ENCODE measurements at places on chromosomes 7 and 10. TPM values are rescaled to one million over a fixed set of nuclear protein-coding genes. Genes with fewer than 3 reads are reported as not detected.

DNA sequence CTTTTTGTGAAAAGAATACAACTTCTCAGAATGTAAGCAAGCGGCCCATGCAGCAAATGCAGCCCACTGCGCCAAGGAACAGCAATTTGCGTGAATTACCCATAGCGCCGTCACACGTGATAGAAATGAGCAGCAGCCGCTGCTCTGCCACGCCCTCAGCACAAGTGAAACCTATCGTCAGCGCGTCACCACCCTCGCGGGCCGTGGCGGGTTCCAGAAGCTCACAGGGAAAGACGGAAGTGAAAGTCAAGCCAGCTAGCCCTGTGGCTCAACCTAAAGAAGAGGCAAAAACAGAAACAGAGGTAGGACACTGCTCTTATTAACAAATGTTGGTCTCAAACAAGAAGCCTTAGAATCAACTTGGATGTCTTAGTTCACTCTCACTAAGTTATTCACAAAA, 70.5 kb downstream of the SHH start:
- DNase-seq = peak; percentile 56

GRCh38 chr10:59905066-59905730, 1.2 kb downstream of the CCDC6 start:
- peak; percentile 4 for DNase-seq

DNA sequence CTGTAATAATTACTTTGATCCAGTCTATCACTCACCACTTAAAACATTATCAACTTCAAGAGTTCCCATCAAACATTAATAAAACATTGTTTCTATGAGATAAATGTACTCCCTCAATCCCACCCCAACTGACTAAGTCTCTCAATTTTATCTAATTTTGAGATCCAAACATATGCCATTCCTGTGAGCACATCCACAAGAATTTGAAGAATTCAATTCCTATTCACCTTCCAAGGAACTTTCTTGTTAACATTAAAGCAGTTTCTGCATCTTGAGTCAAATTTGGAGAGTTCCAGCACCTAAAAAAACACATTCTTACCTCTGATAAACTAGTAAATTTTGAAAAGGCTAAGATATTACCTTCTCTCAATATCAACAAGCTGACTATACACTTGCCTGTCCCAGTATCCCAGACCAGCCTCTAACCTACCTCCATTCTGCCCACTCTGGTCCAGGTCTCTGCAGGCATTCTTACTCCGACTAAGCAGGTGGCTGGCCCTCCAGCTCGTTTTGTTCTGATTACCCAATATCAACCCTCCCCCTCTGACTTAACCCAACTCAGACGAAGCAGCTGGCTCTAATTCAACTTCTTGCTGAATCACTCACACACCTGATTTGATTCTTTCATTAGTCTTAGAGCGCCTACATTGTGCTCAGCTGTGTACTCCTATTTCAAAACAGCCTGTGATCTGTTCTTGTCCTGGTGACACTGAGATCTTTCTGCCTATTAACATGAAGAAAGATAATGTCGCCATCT, 275.2 kb downstream of the IPMK start:
- no peak for DNase-seq

Gene EPO
- 0.29 TPM for total RNA-seq

Gene COX15
- 36.1 TPM for total RNA-seq

DNA sequence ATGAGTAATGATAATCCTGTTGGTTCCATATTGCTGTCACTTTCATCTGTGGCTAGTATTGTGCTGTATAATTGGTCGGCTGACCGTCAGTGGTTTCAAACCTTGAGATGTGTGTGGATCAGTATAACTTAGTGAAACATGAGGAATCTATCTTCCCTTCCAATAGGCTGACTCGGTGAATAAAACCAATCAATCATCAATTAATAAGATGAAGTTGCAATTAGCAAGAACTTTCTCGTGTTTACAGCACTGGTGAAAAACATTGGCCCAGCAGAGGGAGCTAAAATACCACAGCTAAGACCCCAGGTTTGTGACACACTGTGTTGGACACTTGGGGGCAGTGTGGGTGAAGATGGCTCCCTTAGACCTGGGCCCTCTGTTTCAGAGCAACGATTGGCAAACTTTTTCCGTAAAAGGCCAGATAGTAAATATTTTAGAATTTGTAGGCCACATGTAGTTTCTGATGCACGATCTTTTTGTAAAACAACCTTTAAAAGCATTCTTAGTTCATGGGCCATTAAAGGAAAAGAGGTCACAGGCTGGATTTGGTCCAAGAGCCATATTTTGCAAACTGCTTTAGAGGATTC, 47.8 kb downstream of the STRA8 start:
- peak; percentile 91 for DNase-seq

DNA sequence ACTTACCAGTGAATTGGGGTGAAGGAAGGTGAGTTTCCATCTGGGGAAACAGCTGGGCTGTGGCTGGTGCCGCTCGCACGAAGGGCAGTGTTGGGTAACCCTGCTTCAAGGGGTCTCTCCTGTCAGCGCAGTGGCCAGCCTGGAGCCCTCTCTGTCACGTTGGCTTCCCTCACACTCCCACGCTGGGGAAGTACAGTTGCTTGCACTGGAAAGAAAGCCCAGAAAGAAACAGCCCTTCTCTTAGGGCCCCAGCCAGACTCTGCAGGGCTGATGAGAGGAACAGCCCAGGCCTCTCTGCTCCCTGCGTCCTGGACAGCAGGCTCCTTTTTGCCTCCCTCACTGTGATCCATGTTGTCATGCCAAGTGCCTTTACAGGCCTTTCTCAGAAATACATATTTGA, 40.3 kb upstream of the TRIM8 start:
- DNase-seq = no peak

GRCh38 chr10:112724404-112724991, 225.5 kb upstream of the TCF7L2 start:
- peak; percentile 64 for DNase-seq

Gene CALHM1
- not detected for total RNA-seq

- no peak for DNase-seq
These were observed 110.3 kb upstream of the ARID5B start for GRCh38 chr10:61791216-61791615.

Gene NCF1
- not detected for total RNA-seq

GRCh38 chr10:115933098-115933497, 339.9 kb downstream of the GFRA1 start:
- no peak for DNase-seq

- DNase-seq = no peak
These were observed 24.6 kb downstream of the GRM3 start for GRCh38 chr7:86668315-86668714.

Gene SPDYE1
- total RNA-seq = not detected

DNA sequence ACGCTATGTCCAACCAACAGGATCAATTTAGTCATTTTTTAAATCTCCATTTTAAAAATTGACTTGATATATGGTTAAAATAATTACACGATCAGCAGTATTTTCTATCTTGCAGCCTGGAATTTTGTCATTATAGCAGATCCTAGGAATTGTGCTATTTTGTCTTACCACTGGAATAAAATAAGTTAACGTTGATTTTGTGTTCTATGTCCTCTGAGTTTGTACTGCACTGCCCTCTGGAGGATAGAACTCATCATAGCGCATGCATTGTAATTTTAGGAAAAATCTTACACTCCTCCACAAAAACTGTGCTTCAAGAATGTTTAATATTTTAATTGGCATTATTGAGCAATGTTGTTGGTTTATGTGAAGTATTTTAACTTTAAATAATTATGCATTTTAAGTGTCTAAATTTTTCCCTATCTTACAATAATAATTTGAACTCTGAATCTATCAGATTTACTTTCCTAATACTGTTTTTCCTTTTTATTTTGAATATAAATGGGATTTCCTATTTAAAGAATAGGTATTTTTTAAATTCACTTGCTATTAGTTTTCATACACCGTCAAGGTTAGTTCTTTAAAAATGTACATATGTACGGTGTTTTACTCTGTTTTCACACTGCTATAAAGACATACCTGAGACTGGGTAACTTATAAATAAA, 220.1 kb downstream of the PPP1R3A start:
- peak; percentile 69 for DNase-seq

Gene MOGAT3
- not detected for total RNA-seq

DNA sequence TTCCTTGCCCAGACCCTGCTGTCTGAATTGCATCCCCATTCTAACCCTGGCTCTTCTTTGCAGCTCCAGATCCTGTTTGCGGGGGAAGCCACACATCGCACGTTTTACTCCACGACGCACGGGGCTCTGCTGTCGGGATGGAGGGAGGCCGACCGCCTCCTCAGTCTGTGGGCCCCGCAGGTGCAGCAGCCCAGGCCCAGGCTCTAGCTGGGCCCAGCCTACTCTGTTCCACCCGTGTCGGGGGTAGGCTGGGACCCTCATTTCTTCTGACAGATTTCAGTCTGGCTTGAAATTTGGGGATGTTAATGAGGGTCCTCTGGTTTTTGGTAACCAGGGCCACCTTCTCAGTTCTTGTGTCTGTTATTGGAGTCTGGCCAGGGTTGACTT, 2.7 kb upstream of the MTG1 start:
- no peak for DNase-seq

Gene CYP3A7
- total RNA-seq = not detected

Gene FAM25G
- not detected for total RNA-seq

GRCh38 chr7:91343996-91344629, 79.9 kb downstream of the FZD1 start:
- no peak for DNase-seq

GRCh38 chr7:39890411-39890810, 59.6 kb upstream of the CDK13 start:
- no peak for DNase-seq

DNA sequence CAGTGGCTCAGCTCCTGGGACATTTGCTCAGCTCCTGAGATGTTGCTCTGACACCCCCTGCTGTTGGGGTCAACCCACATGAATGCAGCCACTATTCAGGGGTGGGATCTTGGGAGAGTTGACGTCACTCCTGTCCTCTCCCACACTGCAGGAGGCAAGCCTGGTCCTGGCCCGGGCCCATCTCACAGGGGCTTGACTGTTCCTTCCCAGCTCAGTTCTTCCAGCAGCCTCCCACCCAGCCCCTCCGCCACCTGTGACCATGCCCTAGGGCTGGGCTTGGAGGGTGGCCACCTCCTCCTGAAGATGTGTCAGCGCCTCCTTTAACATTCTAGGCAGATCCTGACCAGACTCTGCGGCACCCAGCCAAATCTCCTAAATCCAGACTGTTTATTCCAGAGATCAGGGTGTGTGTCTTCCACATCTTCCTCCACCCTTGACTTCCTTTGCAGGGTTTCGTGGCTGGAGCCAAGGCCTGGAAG, 19.1 kb upstream of the OPALIN start:
- no peak for DNase-seq

DNA sequence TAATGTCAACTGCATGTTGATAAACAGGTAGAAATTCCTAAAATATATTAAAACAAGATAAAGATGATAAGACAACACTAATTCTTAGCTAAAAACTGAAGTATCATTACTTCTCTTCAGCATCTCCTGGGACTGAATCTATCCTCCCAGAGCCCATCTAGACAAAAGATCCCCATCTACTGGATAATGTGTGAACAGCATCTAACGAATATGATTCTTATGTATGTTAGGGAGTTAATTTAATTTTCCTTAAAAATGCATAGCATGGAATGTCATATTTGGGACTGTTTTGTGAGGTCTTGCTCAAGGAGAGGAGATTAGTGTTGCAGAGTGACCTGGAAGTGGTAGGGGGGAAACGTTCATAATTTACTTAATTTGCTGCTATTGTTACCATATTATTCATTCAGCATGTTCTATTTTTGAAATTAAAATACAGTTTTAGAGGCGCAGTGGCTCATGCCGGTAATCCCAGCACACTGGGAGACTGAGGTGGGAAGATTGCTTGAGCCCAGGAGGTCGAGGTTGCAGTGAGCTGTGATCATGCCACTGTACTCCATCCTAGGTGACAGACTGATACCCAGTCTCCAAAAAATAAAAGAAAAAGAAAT, 305.1 kb upstream of the CSTF2T start:
- peak; percentile 69 for DNase-seq
